ENCODE measurements at places on chromosomes 4 and X.

GRCh38 chr4:112560084-112560483 lies 44.1 kb upstream of the NEUROG2 start:
- DNase-seq = no peak

- DNase-seq = no peak
Measured at GRCh38 chrX:98523026-98523425, 1639.3 kb downstream of the RPA4 start.

GRCh38 chrX:49892542-49892941 lies 13.3 kb downstream of the USP27X start:
- DNase-seq = no peak

GRCh38 chr4:54066718-54067129 lies 2.3 kb upstream of the CHIC2 start:
- no peak for DNase-seq

GRCh38 chrX:115650916-115651315 lies 89.9 kb downstream of the PLS3 start:
- no peak for DNase-seq

GRCh38 chrX:17994429-17994828 lies 133.3 kb upstream of the RAI2 start:
- DNase-seq = no peak

DNA sequence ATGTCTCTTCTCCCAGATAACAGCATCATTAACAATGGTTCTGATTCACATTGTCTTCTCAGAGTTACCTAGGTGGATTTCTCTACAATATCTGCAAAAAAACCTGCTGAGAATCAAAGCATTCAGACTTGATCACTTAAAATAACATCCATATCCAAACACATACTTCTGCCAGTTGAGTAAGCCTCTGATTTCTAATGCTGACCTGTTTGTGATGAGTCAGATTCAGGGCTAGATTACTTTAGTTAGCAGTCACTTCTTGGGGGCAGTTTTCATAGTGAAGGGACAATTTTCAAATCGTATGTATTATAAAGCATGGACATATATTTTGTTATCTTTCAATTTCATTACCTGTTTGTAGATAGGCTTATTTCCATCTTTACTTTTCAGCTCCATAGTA lies 35.5 kb downstream of the CCNI start:
- no peak for DNase-seq

Measured in hematopoietic multipotent progenitor cell (in vitro differentiated cells).